NCI-H446 (cell line): ENCODE measurements at places on chromosomes 6 and 20.

DNA sequence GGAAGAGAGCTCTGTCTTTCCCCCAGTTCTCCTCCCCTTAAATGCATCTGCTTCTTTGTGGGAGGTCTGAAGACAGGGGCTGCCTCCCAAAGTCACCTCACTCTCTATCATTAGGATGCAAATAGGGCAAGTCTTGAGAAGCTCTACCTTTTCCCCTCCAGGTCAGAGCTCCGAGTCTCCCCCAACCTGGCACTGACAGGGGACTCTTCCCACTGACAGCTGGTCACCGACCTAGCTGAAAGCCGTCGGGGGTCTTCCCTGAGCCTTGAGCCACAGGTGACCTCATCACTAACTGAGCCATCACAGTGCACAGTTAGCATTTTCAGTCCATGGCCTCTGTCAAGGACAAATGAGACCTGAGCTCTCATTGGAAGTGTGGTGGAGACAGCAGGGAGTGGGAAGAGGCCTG, 386.7 kb downstream of the HACE1 start:
- DNase-seq, result no peak

DNA sequence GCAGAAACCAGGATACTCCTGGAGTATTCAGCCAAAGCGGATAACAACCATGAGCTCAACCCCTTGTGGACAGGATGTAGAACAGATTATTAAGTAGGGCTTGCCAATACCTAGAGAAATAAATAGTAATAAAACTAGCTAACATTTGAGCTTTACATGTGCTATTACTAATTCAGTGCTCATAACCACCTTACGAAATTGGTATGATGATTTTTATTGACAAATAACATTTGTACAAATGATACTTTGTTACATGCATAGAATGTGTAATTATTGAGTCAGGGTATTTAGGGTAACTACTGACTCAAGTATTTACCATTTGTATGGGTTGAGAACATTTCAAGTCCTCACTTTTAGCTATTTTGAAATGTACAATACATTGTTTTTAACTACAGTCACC, 287.9 kb downstream of the CDC5L start:
- DNase-seq, result no peak

GRCh38 chr6:163866192-163866591, 451.7 kb downstream of the QKI start:
- no peak for DNase-seq

DNA sequence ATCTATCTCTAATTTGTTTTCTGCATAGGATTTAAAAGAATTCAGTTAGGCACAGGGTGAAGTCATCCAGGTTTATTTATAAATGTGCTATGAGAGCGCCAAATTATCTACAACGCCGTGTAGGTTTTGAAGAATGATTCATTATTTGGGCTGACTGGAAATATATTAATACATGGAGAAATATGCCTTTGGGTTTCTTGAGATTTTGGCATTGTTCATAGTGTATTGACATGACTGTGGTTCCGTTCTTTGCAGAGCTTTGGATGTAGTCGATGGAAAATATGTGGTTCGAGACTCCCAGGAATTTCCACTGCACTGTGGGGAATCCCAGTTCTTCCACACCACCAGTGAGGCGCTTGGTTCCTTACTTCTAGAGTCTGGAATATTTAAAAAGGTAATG, 90.9 kb downstream of the CRYBG1 start:
- no peak for DNase-seq

- DNase-seq, result no peak
Observed at GRCh38 chr6:133466680-133467079, 225.5 kb downstream of the EYA4 start.

DNA sequence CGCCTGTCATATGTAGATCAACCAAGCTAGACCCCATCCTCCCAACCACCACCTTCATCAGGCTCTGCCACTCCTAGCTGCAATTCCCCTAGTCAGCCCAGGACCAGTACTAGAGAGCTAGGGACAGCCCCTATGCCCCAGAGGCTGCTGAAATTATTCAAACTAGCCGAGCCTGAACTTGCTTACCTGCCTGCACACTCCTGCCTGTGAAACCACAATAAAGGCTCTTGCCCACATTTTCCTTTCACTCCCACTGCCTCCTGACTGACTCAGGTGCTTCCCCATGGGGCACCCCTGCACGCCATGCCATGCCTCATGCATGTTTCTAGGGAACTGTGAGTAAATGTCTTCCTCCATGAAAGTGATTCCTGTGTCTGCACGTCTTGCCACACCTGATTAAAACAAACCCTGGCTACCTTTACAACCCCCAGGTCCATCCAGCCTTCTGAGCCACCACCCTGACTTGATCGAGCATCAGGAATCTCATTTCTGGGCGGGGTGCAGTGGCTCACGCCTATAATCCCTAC, 66.5 kb upstream of the IER3 start:
- no peak for DNase-seq

DNA sequence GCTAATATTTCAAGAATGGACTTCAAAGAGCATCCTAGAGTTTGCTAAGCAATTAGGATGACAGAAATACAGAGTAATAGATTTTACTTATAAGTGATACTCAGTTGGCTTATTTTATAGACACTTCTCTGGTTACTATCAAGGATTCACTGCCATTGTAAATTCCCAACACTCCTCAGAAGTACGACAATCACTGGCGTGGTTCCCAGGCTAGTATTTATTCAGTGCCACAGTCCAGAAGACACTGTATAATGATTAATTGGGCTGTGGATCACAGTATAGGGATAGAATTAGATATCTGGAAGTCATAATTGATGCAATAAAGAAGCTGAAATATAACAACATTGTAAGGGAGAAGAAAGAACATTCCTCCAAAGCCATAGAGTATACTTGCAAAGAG, 15.7 kb downstream of the MANEA start:
- peak; percentile 4 for DNase-seq

DNA sequence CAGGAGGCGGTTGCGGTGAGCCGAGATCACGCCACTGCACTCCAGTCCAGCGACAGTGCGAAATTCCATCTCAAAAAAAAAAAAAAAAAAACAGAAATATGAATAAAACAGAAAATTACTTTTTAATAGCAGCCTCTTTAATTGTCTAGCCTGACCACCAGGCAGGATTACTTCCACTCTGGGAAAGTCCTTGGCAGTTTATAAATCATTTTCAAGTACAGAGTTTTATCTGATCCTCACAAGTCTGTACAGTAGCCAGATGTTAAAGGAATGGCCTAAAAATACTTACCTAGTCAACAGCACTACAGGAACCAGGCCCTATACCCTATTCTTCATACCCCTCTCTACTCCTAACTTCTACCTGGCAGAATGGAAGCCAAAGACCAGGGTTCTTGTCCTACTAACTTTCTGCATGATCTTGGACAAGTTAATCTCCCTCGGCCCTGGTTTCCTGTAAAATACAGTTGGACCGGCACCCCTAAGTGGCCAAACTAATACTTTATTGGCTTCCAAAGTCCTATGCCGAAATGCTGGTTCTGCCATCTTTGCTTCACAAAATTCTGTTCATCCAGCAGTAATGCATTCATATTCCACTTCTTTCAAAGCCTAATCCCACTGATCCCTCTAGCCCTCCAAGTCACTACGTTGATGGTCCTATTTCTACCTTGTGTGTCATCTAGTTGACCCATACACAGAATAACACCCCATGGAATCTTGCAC, 1.9 kb downstream of the EIF2S2 start:
- no peak for DNase-seq

- no peak for DNase-seq
Observed at GRCh38 chr6:138078491-138078890, 28.7 kb downstream of the PERP start.

DNA sequence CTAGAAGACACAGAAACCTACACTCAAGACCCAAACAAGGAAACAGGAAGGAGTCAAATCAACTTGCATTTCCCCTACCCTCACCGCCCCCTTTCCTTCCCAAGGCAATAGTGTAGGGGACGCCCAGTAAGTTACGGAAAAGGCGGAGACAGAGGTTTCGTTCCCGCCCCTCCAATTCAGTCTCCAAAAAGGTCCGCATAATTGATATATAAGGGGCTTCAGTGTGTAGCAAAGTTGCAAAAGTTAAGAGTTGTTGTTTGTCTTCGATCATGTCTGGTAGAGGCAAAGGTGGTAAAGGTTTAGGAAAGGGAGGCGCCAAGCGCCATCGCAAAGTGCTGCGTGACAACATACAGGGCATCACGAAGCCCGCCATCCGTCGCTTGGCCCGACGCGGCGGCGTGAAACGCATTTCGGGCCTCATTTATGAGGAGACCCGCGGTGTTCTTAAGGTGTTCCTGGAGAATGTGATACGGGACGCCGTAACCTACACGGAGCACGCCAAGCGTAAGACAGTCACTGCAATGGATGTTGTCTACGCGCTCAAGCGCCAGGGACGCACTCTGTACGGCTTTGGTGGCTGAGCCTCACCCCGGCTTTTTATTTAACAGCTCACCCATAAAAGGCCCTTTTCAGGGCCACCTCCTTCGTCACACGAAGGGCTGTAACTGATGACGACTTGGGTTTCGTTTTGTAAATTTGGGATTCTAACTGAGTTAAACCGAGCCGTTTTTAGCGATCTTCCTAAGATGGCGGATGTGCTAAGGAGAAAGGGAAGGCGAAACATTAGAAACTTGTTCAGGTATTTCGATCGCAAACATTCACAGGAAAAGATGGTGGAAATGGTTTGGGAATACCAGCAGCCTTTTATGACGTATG, 124.6 kb upstream of the BTN3A2 start:
- DNase-seq, result no peak

- DNase-seq, result no peak
Observed at GRCh38 chr20:31716818-31717477, 5.7 kb downstream of the BCL2L1 start.

DNA sequence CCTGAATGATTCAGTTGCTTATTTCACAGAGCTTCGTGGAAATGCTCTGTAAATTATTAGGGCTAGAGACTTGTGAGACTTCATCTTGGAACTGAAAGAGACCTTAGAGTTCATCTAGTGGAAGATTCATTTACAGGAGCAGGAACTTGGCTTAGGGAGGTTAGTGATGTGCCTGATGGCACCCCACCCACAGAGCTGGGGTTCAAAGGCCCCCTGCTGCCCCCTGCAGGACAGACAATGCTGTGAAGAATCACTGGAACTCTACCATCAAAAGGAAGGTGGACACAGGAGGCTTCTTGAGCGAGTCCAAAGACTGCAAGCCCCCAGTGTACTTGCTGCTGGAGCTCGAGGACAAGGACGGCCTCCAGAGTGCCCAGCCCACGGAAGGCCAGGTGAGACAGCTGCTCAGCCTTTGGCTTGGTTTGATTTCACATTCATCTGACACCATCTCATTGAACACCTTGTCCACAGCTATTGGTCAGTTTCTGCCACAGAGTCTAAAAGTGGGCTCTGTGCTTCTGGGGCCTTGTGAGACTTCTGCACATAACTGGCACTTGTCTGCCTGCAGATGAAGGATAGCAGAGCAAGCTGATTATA, 25.1 kb downstream of the MYBL2 start:
- DNase-seq, result no peak

DNA sequence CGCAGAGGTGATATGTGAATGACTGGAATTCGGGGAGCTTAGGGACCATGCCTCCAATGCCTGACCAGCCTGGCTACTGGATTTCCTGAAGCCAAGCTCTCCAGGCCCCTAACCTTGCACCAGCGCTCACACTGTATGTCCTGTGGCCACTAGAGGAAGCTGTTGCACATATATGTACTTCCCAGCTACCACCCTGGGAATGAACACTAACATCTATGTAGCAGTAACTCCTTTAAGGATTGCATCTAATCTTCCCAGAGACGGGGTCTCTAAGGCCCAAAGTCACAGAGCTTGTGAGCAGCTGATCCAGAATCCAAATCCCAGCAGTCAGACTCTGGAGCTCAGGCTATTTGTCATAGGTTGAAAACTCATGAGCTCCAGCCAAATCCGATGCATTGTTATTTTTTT, 20.4 kb upstream of the BPIFB1 start:
- peak; percentile 85 for DNase-seq

GRCh38 chr6:16851758-16852157, 90.5 kb upstream of the ATXN1 start:
- no peak for DNase-seq

GRCh38 chr6:93675856-93676417, 256.6 kb upstream of the EPHA7 start:
- DNase-seq, result no peak

- DNase-seq, result no peak
Observed at GRCh38 chr20:49476016-49476355, 6.5 kb downstream of the KCNB1 start.

GRCh38 chr20:57610261-57610952, 9.8 kb downstream of the ZBP1 start:
- DNase-seq, result no peak
